ENCODE measurements at places on chromosomes 5 and 9.

GRCh38 chr9:86252870-86253269 is 6.6 kb downstream of the C9orf153 start:
- no peak for DNase-seq

GRCh38 chr5:166532456-166533220 is 1758.8 kb upstream of the WWC1 start:
- no peak for DNase-seq

DNA sequence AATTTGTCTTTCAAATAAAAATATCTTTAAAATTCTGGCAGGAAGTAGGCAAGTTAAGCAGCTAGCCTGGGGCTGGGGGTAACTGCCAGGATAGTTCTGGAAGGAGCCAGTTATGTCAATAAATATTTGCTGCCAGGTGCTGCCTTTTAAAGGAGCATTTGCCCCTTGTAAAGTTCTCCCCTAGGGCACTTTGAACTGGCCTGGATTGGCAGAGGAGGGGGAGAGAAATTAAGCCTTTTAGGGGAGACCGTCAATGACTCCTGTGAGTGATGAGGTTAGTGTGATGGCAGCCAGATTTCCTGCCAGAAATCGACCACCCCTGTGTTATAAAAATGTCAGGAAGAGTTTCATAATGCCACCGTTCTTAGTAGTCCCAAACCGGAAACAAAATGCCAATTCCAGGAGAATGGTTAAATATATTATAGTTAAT is 89.8 kb upstream of the ELL2 start:
- no peak for DNase-seq

GRCh38 chr5:93589829-93590215 is 6.8 kb downstream of the NR2F1 start:
- DNase-seq, result no peak

- no peak for DNase-seq
Measured at GRCh38 chr9:107963246-107963645, 473.7 kb upstream of the KLF4 start.

DNA sequence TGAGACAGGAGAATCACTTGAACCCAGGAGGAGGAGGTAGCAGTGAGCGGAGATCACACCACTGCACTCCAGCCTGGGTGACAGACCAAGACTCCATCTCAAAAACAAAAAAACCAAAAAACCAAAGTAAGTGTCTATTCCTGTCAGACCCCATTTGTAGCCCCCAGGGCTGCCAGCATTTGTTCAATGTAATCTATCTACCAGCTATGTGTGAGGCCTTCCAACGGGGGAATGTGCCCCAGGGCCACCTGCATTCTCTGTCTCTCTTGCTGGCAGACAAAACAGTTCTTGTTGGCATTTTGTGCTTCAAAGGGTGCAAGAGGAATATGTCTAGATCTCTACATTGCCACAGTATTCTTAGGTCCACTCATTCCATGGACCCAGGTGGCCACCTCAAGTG is 34.1 kb downstream of the CD14 start:
- DNase-seq, result no peak

GRCh38 chr9:72952914-72953313 is at the start of gene ALDH1A1:
Gene ALDH1A1 (minus strand): TSS chr9:72953053. CDS start chr9:72953000, 53 bp downstream.
- no peak for DNase-seq

DNA sequence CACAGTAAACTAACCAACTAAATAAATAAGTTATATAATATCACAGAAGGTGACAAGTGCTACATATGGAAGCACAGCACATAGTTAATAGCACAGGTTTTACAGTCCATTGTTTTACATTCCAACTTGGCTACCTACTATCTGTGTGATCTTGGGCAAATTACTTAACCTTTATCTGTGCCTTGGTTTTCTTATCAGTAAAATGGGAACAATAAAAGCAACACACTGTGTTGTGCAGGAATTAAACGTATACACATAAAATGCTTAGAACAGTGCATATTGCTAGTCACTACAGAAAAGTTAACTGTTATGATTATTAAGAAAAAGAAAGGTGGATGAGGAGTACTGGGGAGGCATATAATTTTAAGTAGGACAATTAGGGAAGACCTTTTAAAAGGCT is 42.8 kb upstream of the GOLGA1 start:
- DNase-seq, result no peak

DNA sequence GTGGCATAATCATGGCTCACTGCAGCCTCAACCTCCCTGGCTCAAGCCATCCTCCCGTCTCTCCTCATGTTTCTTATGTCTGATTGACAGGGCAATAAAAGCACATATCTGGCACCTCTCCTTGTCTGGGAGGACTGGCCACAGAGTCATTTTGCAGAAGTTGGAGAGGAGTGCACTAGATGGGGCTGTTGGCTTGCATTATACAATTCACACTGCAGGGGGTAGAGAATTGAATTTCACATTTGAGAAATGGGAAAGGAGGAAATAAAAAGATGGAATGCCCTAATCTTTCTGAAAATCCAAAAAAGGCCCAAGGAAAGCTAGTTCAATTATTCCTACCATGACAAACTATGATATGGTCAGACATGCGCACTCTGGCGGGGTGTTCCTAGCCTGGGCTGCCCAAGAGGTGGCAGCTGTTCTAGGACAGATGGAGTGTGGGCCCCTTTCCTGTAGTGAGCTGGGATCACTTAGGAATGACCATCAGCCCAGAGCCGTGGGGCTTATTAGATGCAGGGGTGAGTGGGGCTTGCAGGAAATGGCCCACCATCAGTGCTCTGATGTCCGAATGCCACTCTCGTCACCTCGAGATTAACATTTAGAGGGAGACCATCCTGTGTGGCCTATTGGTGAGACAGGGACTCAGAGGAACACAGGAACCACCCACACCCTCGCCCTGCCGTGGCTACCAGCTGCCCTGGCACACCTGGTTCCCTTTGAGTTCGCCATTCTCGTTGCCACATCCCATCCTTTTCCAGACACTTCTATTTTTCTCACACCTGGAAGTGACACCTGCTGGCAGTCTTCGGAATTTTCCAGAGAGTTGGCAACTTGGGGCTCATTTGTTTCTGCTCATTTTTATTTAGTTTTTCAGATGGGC is 21.8 kb upstream of the ANKRD18A start:
- no peak for DNase-seq

- no peak for DNase-seq
Measured at GRCh38 chr9:71920456-71921189, 9.2 kb downstream of the C9orf85 start.

DNA sequence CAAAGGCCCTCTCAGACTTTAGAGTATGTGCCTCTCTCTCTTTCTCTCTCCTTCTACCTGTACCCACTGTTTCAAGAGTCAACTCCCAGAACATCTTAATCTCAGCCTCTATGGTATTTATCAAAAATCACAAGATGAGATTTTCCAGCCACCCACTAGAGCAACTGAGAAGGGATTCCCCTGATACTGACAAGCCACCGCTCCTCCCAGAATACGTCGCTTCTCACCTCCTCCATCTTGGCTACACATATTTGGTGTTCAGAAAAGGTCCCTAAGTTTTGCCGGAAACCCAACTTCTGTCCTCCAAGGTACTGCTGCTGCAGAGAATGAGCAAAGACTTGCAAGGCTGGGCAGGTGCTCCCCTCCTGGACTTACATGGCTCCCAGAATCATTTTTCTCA is 6.1 kb downstream of the GARIN3 start:
- no peak for DNase-seq

- DNase-seq, result no peak
Measured at GRCh38 chr5:176491101-176491502, 42.9 kb downstream of the FAF2 start.

- no peak for DNase-seq
Measured at GRCh38 chr5:61866930-61867329, 439.1 kb upstream of the KIF2A start.

DNA sequence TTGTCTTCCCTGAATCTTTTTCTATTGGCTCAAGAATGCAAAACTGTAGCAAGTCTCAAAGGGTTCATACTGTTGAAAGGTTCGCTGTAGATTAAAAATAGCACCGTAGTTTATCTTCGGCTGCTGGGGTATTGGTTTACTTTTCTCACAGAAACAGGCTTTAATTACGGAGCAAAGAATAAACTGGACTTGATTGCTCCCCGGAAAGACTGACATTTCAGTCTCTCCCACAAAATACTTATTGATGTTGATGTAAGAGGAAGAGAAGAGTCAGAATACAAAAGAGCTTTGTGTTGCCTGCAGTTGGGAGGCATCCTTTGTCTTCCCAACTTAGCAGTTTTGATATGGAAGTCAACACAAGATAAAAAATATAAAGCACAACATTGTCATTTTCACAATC is 183.9 kb upstream of the DMAC1 start:
- no peak for DNase-seq

GRCh38 chr9:90843525-90843924 is 41.9 kb downstream of the SYK start:
- no peak for DNase-seq

DNA sequence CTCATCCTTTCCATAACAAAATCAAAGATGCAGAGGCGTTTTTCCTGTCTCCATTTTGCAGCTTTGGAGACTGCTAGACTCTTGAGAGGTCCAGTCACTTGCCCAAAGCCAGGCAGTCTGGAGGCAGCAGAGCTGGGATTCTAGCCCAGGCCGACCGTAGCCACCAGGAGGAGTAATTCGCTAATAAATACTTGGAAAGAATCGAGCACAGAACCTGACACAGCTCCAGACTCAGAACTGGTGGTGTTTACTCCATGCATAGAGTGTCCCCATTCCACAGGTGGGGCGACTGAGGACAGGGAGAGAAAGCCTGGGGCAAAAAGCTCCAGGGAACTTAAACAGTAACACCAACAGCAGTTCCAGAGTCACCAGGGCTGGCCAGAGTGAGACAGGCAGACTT is 10.7 kb upstream of the CERCAM start:
- DNase-seq, result no peak

DNA sequence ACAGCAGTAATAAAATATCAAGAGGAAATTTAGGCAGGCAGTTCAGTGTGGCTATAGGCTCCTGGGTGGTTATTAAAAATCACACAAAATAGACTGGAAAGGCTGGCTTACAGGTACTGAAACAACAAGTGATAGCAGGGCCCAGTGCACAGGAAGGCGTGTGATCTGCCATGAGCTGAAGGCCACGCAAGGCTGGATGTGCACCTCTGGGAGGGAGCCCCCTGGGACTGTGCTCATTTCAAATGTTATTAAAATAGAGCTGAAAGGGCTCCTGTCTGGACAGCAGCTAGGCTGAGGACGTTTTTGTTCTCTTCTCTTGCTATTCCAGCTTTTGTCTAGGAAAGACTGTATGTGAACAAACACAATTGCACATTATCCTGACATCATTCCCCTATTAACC is 324.3 kb upstream of the RFX3 start:
- no peak for DNase-seq

DNA sequence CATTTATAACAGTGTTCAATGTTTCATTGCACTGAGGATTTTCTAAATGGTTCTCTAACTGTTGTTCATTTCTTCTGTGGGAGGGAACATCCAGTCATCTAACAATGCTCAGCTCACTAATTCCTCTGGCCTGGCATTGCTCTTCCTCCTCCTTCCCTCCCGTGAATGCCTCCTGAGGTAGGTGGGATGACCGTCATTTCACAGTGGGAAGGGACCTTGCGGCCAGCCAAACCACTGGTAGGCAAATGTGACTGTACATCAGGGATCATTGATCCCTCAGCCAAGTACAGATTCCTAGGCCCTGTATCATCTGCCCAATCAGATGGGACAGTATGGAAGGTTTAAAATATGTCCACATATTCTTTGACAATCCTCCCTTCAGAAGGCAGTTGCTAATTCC is 23.7 kb upstream of the VDAC1 start:
- DNase-seq, result no peak

GRCh38 chr9:109599131-109599530 is 101.0 kb upstream of the PTPN3 start:
- no peak for DNase-seq

- no peak for DNase-seq
Measured at GRCh38 chr5:131595088-131596033, 39.7 kb downstream of the RAPGEF6 start.

DNA sequence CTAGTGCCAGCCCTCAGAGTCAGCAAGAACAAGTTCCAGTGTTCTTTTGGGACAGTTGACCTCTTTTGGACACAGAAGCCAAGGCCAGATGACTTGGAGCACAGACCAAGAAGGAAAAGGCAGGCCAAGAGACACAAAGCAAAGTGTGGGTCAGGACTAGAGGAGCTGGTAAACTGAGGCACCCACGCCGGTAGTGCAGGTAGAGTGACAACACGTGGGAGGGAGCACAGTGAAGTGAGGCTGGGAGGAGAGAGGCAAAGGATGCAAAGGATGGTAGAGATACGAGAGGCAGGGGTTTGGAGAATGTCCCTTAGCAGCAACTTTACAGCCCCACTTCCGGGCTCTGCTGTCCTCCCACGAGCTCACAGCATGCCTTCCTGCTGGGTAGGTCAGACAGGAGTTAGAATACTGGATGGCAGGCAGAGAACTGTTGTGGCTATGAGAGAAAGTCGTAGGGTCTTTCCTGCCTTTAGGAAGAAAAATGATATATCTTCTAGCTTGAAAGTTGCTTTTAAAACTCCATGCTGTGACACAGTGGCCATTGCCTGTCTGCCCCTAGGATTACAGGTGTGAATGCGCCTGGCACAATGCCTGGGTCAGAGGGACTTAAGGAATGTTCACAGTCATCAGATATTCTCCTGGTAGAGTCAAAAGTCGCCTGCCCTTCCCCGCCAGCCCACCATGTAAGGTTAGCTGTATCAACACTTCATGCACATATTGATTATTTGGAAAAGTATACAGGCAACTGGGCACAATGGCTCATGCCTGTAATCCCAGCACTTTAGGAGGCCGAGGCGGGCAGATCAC is 97.9 kb downstream of the PDE8B start:
- no peak for DNase-seq

GRCh38 chr5:104053353-104053649 is 490.7 kb upstream of the NUDT12 start:
- DNase-seq, result no peak

- DNase-seq, result no peak
Measured at GRCh38 chr5:53712327-53712726, 151.9 kb downstream of the NDUFS4 start.

DNA sequence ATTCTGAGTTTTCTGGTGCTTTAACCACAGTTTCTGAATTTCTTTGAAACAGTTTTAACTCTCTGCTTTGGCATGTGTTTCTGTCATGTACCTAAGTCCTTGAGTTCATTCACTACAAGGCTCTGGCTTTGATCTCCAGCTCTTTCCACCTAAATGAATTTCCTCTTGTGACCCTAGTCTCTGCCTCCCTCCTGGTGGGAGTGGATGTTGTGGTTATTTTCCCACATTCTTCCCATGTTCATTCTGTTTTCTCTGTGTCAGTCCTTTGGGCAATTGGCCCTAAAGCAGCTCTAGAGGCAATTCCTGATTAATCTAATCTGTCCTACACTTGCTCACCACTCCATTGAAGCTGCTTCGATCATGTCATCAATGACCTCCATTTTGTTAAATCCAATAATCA is 28.4 kb upstream of the DPYSL3 start:
- no peak for DNase-seq

GRCh38 chr5:58318468-58318867 is 141.4 kb downstream of the PLK2 start:
- no peak for DNase-seq

DNA sequence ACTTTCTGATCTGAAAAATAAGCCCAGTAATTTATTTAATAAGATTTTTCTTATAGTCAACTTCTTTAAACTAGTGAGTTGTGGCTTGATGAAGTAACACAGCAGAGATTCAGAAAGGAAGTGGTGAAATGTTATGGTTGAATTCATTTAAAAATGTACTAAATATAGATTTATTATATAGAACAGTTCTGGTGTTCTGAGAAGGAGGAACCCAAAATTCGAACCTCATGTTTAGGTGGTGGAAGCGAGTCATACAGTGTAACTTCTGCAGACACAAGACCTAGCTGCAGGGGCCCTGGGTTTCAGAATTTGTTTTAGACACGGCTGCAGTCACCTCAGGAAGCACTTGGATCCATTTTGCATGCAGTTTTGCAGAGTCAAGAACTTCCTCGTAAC is 188.2 kb downstream of the TRIO start:
- DNase-seq, result no peak
